Renal pelvis (tissue), 12 donors: ENCODE measurements at places on chromosomes 6 and 20. TPM values are rescaled to one million over a fixed set of nuclear protein-coding genes. Genes with fewer than 3 reads are reported as not detected.

- no peak for DNase-seq
These were observed 36.5 kb upstream of the HLA-G start for GRCh38 chr6:29791162-29791561.

- no peak for DNase-seq
These were observed 67.4 kb downstream of the UST start for GRCh38 chr6:148814082-148814790.

DNA sequence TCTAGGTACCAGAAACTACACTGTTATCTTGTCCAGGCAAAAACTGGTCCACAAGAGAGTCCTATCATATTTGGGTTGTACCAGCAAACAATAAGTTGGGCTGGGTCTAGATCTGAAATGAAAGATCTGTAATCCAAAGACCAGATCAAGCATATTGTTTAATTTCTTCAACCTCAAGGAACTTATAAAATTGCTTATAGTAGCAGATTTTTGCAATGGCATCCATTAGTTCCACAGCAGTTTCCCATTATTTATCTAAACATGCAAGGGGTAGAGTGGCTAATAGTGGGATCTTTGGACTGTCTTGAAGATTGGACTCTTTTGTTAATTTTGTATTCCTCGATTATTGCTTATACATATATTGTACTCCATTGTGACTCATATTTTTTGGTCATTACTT lies 40.5 kb upstream of the SNAP25 start:
- DNase-seq, result no peak

GRCh38 chr20:273884-274283 lies 16.4 kb downstream of the DEFB132 start:
- no peak for DNase-seq

GRCh38 chr6:154457046-154457713 lies 53.3 kb downstream of the CNKSR3 start:
- DNase-seq, result no peak

C6orf141 gene
- 1.0 TPM for polyA plus RNA-seq

SH3BGRL2 gene
- 28.7 TPM for polyA plus RNA-seq
